Glomerular endothelial cell (primary cell): ENCODE measurements at places on chromosomes 2 and 18. TPM values are rescaled to one million over a fixed set of nuclear protein-coding genes. Genes with fewer than 3 reads are reported as not detected.

CERKL gene
- total RNA-seq = not detected in 2 replicates

DLX1 gene
- total RNA-seq = 0.34 TPM in 1 of 2 replicates, not detected in the other

IL36RN gene
- not detected in 2 replicates for total RNA-seq

PLGLB2 gene
- total RNA-seq = 0.24 and 0.99 TPM in 2 replicates

NGEF gene
- total RNA-seq = 0.19 and 0.47 TPM in 2 replicates

SERPINB13 gene
- not detected in 2 replicates for total RNA-seq

TDRD15 gene
- not detected in 2 replicates for total RNA-seq

TUBA3D gene
- total RNA-seq = not detected in 2 replicates
